Natural killer cell (primary cell): ENCODE measurements at places on chromosomes 13 and 19. TPM values are rescaled to one million over a fixed set of nuclear protein-coding genes. Genes with fewer than 3 reads are reported as not detected.

The GPC6 gene
- total RNA-seq = not detected

The DIAPH3 gene
- 0.98 TPM for total RNA-seq

The GRIN2D gene
- total RNA-seq = 0.05 TPM

The ANGPTL4 gene
- total RNA-seq = not detected

The LILRB3 gene
- 6.8 TPM for total RNA-seq

The ADPRHL1 gene
- 0.93 TPM for total RNA-seq

The TLE2 gene
- total RNA-seq = 6.1 TPM

The JOSD2 gene
- 22.0 TPM for total RNA-seq

The PPAN gene
- 60.0 TPM for total RNA-seq

The CYP4F12 gene
- not detected for total RNA-seq

The ITGBL1 gene
- not detected for total RNA-seq

The RFPL4A gene
- total RNA-seq = not detected

The SPC24 gene
- total RNA-seq = 6.1 TPM

The ABCA7 gene
- total RNA-seq = 121 TPM

The ZNF728 gene
- total RNA-seq = not detected

The LRRC8E gene
- not detected for total RNA-seq

The EDNRB gene
- total RNA-seq = not detected

The CPB2 gene
- total RNA-seq = not detected

The RTBDN gene
- total RNA-seq = not detected

The TTC9B gene
- total RNA-seq = not detected

The KRTDAP gene
- not detected for total RNA-seq

The CBARP gene
- not detected for total RNA-seq

The BST2 gene
- total RNA-seq = 106 TPM
